ENCODE measurements at places on chromosomes 13 and 19. TPM values are rescaled to one million over a fixed set of nuclear protein-coding genes. Genes with fewer than 3 reads are reported as not detected.

DNA sequence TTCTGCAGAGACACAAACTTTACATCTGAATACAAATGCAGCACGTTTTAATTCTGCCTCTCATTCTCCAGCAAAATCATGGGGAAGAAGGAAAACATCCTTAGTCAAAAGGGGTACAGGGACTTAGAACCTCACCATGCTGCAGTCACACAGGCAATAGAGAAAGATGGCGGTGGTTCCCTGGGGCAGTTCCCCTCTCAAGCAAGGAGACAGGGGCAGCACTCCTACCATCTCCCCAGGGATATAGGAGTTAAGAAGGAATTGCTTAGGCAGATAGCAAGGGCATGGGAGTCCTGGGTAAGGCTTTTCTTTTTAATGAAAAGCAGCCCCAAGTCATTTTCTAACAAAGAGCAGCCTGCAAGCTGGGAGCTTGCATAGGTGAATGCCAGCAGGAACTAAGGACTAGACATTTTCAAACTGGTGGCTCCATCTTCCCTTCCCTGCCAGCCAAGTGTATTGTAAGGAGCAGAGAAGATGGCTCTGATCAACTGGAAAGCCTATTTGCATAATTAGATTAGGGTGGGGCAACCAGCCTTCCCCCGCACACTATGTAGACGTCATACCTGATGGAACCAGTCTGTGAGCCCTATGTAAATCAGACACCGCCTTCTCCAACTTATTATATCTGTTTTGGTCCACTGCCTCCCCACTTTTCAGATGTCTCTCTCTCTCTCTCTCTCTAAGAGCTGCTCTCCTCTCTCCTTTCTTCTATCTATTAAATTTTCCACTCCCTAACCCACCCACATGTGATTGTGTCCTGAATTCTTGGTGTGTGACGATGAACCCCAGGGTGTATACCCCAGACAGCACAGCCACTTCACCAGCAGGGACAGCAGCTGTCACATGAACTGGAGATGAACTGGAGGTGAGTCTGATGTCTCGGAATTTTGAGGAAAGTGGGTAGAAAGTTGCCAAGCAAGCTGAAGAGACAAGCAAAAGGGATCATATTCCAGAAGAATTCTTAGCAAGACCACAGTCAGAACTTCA, 514.5 kb downstream of the IRS2 start:
- no peaks in the 10 kb centered on the region for H3K27me3 ChIP-seq
- H3K36me3 ChIP-seq: no peaks in the 10 kb centered on the region
- no peak overlapping the region for H3K27ac ChIP-seq
- no peak overlapping the region for H3K4me3 ChIP-seq
- H3K4me1 ChIP-seq: no peaks in the 10 kb centered on the region

- no peak for DNase-seq
- no peak overlapping the region for H3K4me3 ChIP-seq
- H3K27me3 ChIP-seq: no peaks in the 10 kb centered on the region
- H3K36me3 ChIP-seq: no peaks in the 10 kb centered on the region
Measured at GRCh38 chr13:106275446-106276032, 259.9 kb downstream of the EFNB2 start.

DNA sequence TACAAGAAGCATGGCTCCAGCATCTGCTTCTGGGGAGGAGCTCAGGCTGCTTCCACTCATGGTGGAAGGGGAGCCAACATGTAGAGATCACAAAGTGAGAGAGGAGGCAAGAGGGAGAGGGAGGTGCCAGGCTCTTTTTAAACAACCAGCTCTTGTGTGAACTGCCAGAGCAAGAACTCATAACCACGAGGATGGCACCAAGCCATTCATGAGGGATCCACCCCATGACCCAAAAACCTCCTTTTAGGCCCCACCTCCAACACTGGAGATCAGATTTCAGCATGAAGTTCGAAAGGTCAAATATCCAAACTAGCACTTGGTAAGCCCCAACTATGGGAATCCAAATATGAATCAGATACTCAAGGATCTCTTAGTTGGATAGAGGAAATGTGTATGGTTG, 131.2 kb downstream of the RXFP2 start:
- no peaks in the 10 kb centered on the region for H3K4me1 ChIP-seq
- H3K27ac ChIP-seq: no peak overlapping the region
- H3K36me3 ChIP-seq: no peaks in the 10 kb centered on the region
- H3K4me3 ChIP-seq: no peak overlapping the region
- no peak for DNase-seq
- H3K27me3 ChIP-seq: no peaks in the 10 kb centered on the region

GRCh38 chr19:51576850-51577249, 5.8 kb downstream of the ZNF175 start:
- no peaks in the 10 kb centered on the region for H3K27me3 ChIP-seq
- H3K4me3 ChIP-seq: no peak overlapping the region
- no peak for DNase-seq
- H3K27ac ChIP-seq: no peak overlapping the region
- peaks cover 6% of the 10 kb centered on the region for H3K4me1 ChIP-seq
- H3K36me3 ChIP-seq: no peaks in the 10 kb centered on the region

GRCh38 chr19:3057275-3057714, 5.0 kb downstream of the TLE5 start:
- no peaks in the 10 kb centered on the region for H3K27me3 ChIP-seq
- no peaks in the 10 kb centered on the region for H3K36me3 ChIP-seq
- DNase-seq: peak; percentile 93
- H3K4me1 ChIP-seq: peaks cover 32% of the 10 kb centered on the region
- no peak overlapping the region for H3K4me3 ChIP-seq
- peak overlapping the region; percentile 88 for H3K27ac ChIP-seq

DNA sequence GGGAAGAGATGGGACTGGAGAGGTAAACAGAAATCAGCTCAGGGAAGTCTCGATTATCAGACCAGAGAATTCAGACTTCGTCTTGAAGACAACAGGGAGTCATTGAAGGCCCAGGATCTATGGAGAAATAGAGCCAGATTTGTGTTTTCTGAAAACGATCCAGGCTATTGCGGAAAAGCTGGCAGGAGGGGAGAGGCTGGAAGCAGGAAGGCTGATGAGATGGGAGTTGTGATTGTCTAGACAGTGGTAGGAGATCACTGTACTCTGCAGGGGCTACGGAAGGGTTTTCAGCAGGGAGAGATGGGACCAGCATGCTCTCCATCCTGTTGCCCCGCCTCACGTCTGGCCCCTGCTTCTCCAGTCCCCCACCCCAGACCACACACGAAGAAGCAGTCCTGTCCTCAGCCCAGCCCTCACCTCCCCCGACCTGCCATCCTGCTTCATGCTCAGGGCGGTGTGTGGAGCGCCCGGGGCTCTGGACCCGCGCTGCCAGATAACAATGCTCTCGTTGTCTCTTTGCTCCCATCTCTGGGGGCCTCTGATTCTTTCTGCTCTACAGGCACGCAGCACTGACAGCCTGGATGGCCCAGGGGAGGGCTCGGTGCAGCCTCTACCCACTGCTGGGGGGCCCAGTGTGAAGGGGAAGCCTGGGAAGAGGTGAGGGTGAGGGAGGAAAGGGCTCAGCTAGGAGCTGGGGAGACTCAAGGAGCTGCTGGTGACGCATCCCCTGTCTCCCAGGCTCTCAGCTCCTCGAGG, 1.9 kb downstream of the ARHGAP33 start:
- H3K4me3 ChIP-seq: no peak overlapping the region
- no peak overlapping the region for H3K27ac ChIP-seq
- H3K4me1 ChIP-seq: no peaks in the 10 kb centered on the region
- no peak for DNase-seq
- H3K27me3 ChIP-seq: no peaks in the 10 kb centered on the region

- H3K36me3 ChIP-seq: no peaks in the 10 kb centered on the region
- DNase-seq: peak; percentile 72
- H3K4me3 ChIP-seq: no peak overlapping the region
- H3K4me1 ChIP-seq: no peaks in the 10 kb centered on the region
- H3K27ac ChIP-seq: no peak overlapping the region
Measured at GRCh38 chr19:22595918-22596341, 38.2 kb upstream of the ZNF492 start.

GRCh38 chr13:95893861-95894260, 159.3 kb downstream of the UGGT2 start:
- no peaks in the 10 kb centered on the region for H3K36me3 ChIP-seq
- H3K27me3 ChIP-seq: no peaks in the 10 kb centered on the region

DNA sequence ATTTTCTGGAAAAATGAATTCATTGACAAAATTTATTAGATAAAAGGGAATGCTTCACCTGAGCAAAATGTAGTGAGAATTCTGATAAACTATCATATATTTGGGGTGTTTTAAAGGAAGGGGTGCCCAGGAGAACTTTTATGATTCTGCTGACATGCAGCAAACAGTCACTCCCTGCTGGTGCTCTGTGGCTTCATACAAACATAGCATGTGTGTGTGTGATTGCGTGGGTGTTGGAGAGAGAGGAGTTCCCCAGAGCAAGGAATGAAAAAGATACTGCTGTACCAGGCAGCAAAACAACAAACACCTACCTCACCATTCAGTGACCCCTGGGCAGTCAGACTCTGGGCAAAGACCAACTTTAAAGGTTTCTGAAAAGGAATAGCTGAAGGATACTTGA, 546.7 kb downstream of the RFC3 start:
- no peak for DNase-seq
- no peaks in the 10 kb centered on the region for H3K4me1 ChIP-seq

DNA sequence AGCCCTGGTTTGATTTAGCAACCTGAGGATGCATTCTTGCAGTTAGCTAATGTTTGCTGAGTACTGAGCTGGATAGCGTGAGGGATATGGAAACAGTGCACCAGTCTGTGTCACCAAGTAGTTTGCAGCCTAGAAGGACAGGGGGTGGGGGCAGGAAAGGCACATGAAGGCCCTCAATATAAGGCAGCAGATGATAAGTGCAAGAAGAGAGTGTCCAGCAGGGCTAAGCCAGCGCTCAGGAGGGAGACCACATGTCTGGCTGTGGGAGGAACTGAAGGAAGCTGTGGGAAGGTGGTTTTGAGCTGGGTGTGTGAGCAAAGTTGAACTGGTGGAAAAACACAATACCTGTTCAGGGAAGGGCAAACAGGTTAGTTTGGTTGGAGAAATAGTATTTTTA, 1.7 kb downstream of the CXCL17 start:
- no peak for DNase-seq
- no peaks in the 10 kb centered on the region for H3K36me3 ChIP-seq
- H3K4me1 ChIP-seq: no peaks in the 10 kb centered on the region
- H3K4me3 ChIP-seq: no peak overlapping the region
- no peaks in the 10 kb centered on the region for H3K27me3 ChIP-seq
- H3K27ac ChIP-seq: no peak overlapping the region

- H3K4me1 ChIP-seq: no peaks in the 10 kb centered on the region
- DNase-seq: no peak
- H3K27me3 ChIP-seq: no peaks in the 10 kb centered on the region
- H3K4me3 ChIP-seq: no peak overlapping the region
- peak overlapping the region; percentile 35 for H3K27ac ChIP-seq
Measured at GRCh38 chr13:113471844-113472243, 18.6 kb upstream of the ADPRHL1 start.

- H3K27me3 ChIP-seq: no peaks in the 10 kb centered on the region
- peak; percentile 62 for DNase-seq
- H3K4me1 ChIP-seq: peaks cover 12% of the 10 kb centered on the region
- peak within 1 kb of the TSS; percentile 95 for H3K4me3 ChIP-seq
Measured at GRCh38 chr19:45250832-45251451, at the start of gene MARK4. MARK4 (plus strand) TSS chr19:45251271; CDS start chr19:45251589, 318 bp downstream.

DNA sequence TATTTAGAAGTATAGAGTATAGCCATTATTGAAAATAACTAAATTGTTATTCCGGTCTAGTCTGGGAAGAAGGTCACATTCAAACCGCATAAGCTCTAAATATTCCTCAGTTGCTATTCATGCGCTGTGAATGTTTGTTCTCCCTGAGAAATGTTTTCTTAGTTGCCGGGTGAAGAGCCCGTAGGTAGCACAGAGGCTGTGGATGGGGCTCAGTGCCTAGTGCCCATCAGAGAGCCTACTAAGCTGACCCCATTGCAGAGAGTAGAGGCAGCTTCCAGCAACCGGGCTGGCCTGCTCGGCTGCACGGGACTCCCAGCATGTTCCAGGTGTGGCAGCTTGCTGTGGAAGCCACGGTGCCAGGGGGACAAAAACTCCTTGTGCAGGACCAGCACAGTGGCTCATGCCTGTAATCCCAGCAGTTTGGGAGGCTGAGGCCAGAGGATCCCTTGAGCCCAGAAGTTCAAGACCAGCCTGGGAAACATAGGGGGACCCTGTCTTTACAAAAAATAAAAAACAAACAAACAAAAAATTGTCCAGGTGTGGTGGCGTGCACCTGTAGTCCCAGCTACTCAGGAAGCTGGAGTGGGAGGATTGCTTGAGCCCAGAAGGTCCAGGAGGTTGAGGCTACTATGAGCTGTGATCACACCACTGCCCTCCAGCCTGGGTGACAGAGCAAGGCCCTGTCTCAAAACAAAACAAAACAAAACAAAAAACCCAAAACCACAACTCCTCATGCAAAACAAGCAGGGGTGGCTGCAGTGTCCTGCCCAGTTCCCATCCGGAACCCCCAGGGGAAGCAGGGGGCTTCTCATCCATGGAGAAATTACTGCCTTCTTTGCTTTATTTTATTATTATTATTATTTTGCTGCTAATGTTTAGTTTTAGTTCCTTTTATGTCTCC, 82.5 kb downstream of the KCTD15 start:
- H3K27me3 ChIP-seq: no peaks in the 10 kb centered on the region
- no peak for DNase-seq
- no peaks in the 10 kb centered on the region for H3K36me3 ChIP-seq
- H3K4me3 ChIP-seq: no peak overlapping the region

GRCh38 chr13:112066624-112067004, 335 bp upstream of the SOX1 start:
- peaks cover 9% of the 10 kb centered on the region for H3K4me1 ChIP-seq
- no peaks in the 10 kb centered on the region for H3K36me3 ChIP-seq
- no peak for DNase-seq
- H3K4me3 ChIP-seq: no peak overlapping the region
- no peaks in the 10 kb centered on the region for H3K27me3 ChIP-seq

GRCh38 chr13:50170447-50171037, 155.3 kb downstream of the KCNRG start:
- no peak for DNase-seq
- no peaks in the 10 kb centered on the region for H3K27me3 ChIP-seq
- H3K4me3 ChIP-seq: no peak overlapping the region
- H3K36me3 ChIP-seq: no peaks in the 10 kb centered on the region

- H3K27me3 ChIP-seq: no peaks in the 10 kb centered on the region
- H3K27ac ChIP-seq: no peak overlapping the region
- H3K36me3 ChIP-seq: no peaks in the 10 kb centered on the region
- no peak for DNase-seq
Measured at GRCh38 chr13:59963383-59963782, 200.3 kb downstream of the DIAPH3 start.

GRCh38 chr19:54189145-54189734, at the start of gene MBOAT7:
MBOAT7 (minus strand) TSS chr19:54189580; CDS start chr19:54188508, 1,072 bp downstream.
- peak within 1 kb of the TSS; percentile 63 for H3K4me3 ChIP-seq
- H3K27ac ChIP-seq: peak within 1 kb of the TSS; percentile 98
- H3K4me1 ChIP-seq: no peaks in the 10 kb centered on the region
- DNase-seq: no peak
- no peaks in the 10 kb centered on the region for H3K27me3 ChIP-seq

- H3K27ac ChIP-seq: peak overlapping the region; percentile 5
- no peaks in the 10 kb centered on the region for H3K36me3 ChIP-seq
- no peaks in the 10 kb centered on the region for H3K4me1 ChIP-seq
- H3K27me3 ChIP-seq: no peaks in the 10 kb centered on the region
- no peak for DNase-seq
- H3K4me3 ChIP-seq: no peak overlapping the region
Measured at GRCh38 chr13:41054212-41054877, 7.0 kb upstream of the WBP4 start.

The OR7C1 gene
- not detected for total RNA-seq

The ACP5 gene
- 7.7 TPM for total RNA-seq

The CYP4F2 gene
- total RNA-seq: not detected

The FXYD7 gene
- total RNA-seq: not detected

The SPRED3 gene
- 5.7 TPM for total RNA-seq

The UPF3A gene
- total RNA-seq: 16.1 TPM

The USE1 gene
- total RNA-seq: 23.8 TPM

The FCAR gene
- total RNA-seq: 0.40 TPM
